ENCODE measurements at places on chromosomes 12 and 14.
A peak's percentile ranks its signal among the peaks of the same experiment; 100 is the strongest.

GRCh38 chr14:55414551-55414950, 2.9 kb upstream of the ATG14 start:
- no peak for DNase-seq

DNA sequence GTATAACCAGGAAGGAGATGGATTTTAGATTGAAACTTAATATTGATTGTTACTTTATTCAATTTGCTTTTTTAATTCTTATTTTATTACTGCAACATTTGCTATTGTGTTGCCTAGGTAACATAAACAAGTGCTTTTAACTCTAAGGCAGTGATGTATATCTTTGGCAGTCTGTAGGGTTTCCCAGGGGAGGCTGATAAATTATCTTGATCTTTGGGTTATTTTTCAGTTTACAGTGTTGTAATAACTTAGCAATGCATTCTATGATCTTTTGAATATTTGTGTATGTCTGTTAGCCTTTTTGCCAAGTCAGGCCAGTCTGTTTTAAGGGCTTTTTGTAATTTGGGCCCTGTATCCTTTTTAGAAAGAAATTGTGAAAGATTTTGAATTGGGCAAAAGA, 7.8 kb upstream of the DTD2 start:
- no peak for DNase-seq

DNA sequence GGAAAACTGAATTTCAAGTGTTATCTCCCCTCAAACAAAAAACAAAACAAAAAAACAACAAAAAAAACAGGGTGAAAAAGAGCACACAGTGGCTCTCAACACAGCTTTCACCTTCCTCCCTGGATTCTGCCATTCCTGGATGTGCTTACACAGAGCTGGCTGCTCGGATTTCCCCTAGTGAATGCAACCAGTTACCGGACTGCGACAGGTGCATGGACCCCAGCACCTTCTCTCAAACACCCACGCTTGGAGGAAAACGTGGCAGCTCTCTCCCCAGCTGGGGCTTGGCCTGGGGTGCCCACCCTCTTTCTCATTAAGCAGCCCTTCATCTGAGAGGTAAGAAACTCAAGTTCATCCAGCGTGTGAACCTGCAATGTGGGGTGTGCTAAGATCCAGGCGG, 33.5 kb upstream of the DICER1 start:
- DNase-seq = no peak

- no peak for DNase-seq
Measured at GRCh38 chr14:25108291-25108690, 58.3 kb upstream of the STXBP6 start.

DNA sequence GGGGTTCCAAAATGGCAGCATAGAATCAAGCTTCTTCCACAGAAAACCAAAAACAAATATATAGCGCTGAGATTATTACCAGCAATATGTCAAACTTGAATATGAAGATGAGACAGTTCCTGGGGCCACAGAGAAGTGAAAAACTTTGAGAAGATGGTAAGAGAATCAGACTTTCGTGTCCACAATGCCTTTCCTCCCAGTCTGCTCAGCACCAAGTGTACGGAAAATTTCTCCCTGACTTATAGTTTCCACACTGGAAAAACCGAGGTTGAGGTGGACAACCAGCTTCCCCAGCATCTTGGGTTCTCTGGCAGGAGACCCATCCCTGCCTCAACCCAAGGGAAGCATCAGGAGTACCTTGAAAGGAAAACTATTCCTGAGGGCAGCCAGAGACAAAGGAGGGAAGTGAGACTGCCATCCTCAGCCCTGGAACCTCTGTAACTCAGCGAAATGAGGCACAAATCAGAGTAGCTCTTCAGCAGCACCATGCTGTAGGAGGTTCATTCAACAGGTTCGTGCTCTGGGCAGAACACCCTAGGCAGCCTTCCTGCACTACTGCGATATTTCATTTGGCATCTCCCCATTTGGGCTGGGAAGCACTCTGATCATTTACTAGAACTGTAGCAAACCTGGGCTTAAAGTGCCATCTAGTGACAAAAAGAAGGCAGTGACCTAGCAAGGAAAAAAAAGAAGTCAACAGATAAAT, 52.4 kb upstream of the CAPRIN2 start:
- DNase-seq = no peak

GRCh38 chr14:23478109-23478759, 8.7 kb downstream of the NGDN start:
- no peak for DNase-seq

- DNase-seq = no peak
Measured at GRCh38 chr12:47194501-47194900, 114.7 kb upstream of the AMIGO2 start.

GRCh38 chr12:122499991-122500684, 594 bp downstream of the ZCCHC8 start:
- DNase-seq = peak; percentile 23

DNA sequence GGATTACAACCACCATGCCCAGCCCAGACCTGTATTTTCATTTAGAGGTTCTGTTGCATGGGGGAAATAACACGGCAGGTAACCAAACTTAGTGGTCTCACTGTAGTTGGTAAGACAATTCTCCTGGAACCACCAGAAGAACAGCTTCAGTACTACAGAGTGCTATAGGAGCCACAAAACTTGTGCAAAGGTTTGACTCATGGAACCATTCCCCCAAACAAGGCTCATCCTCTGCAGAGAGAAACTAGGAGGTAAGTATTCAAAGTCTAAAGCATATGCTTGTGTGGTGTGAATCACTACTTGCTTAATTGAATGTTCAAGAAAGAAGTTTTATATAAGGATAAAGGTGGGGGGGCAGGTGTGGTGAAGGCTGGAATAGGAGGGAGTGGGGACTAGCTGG, 58.7 kb downstream of the GNS start:
- DNase-seq = no peak

- no peak for DNase-seq
Measured at GRCh38 chr12:106094304-106094703, 44.5 kb downstream of the NUAK1 start.

DNA sequence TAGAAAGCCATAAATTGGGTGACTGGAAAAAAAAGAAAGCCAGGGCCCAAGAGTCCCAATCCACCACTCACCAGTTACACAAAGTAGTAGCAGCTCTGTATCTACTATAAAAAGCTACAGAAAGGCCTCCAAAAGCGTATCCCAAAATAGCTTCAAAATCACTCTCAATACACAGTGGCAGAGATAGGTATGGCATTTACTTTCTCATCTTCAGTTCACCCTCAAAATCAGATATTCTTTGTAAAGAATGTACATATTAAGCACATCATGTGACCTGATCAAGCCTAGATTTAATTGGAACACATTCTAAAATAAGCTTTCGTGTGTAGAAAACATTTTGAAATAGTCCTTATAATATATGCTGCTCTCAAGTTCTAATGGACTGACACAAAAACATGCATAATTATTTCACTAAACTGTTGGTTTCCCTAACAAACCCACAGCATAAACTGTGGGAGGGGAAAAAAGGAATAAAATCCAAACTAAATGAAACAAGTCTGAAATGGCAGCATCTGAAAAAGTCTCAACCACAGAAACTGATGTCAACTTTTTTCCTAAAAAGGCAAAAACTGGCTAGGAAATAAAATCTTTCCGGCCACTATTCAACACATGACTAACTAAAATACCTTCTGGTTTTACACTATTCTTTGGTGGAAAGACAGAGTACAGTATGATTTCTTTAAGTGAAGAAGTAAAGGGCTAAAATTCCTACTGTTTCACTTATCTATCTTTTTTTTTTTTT, 25.9 kb downstream of the UBE2N start:
- DNase-seq = no peak

- DNase-seq = no peak
Measured at GRCh38 chr12:6185961-6186827, 14.0 kb upstream of the CD9 start.

- DNase-seq = peak; percentile 15
Measured at GRCh38 chr14:105041841-105042765, 21.2 kb upstream of the CDCA4 start.

DNA sequence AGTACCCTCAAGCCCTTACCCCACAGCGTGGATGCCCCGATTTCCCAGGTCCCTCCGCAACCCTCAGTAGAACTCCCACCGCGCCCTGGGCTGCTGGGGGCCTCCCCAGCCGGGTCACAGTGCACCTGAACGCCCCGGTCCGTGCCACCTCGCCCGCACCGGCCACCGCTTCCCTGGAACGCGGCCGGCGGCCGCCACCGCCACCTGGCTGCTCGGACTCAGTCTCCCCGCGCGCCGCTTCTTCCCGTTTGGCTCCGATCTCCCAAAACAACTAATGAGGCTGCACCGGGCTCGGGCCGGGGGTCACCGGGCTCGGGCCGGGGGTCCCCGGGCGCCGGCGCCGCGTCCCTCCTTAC, 1.0 kb downstream of the ITPK1 start:
- no peak for DNase-seq

DNA sequence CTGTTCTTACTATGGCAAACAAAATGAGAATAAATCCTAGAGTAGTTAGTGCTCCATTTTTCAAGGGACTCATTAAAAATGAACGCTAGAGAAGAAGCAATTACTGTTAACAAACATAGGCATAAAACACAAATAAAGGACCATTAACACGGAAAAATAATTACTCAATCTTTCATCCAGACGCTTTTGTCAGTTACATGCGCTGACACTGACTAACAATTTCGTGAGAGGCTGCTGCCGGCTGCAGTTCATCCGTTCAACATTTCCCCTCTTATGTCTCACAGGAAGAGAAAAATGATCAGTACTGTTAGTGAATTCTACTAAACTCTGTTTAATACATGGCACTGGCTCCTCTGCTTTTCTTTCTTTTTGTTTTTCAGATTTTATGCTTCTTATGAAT, 472.7 kb upstream of the FLRT2 start:
- DNase-seq = no peak
